ENCODE measurements at places on chromosomes 12 and 14. TPM values are rescaled to one million over a fixed set of nuclear protein-coding genes. Genes with fewer than 3 reads are reported as not detected.

GRCh38 chr14:103280278-103280928, 53.6 kb upstream of the EIF5 start:
- H3K27ac ChIP-seq = no peak overlapping the region
- DNase-seq = no peak
- no peaks in the 10 kb centered on the region for H3K36me3 ChIP-seq

DNA sequence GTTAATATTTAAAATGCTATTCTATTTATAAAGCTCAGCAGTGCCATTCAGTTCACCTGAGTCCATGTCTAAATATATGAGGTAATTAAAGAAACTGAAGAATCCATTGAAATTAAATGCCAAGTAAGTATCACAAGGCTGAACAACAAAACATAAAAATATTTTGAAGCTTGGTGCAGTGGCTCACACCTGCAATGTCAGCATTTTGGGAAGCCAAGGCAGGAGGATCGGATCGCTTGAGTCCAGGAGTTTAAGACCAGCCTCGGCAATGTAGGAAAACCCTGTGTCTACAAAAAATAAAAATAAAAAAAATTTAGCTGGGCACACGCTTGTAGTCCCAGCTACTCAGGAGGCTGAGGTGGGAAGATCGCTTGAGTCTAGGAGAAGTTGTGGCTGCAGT, 101.8 kb downstream of the OSBPL8 start:
- no peak overlapping the region for H3K4me3 ChIP-seq
- DNase-seq = no peak
- H3K27me3 ChIP-seq = no peaks in the 10 kb centered on the region
- no peaks in the 10 kb centered on the region for H3K4me1 ChIP-seq
- H3K27ac ChIP-seq = no peak overlapping the region

DNA sequence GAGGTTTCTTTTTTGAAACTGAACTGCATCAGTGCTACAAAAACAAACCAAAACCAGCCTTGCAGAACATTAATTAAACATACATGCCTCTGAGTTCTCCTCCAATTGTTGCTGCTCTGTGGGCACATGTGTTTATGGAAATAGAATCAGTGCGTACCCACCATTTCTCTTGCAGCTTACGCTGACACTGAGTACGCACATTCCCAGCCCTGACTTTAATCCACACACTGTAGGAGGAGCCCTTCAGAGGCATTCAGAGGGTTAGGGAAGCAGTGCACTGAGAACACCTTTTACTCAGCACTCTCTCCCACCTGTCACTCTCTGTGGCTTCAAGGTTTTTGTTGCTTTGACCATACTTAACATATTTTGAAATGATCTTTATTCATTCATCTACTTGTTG, 250.5 kb upstream of the PWP1 start:
- H3K4me1 ChIP-seq = no peaks in the 10 kb centered on the region
- H3K27ac ChIP-seq = no peak overlapping the region
- no peak overlapping the region for H3K4me3 ChIP-seq

DNA sequence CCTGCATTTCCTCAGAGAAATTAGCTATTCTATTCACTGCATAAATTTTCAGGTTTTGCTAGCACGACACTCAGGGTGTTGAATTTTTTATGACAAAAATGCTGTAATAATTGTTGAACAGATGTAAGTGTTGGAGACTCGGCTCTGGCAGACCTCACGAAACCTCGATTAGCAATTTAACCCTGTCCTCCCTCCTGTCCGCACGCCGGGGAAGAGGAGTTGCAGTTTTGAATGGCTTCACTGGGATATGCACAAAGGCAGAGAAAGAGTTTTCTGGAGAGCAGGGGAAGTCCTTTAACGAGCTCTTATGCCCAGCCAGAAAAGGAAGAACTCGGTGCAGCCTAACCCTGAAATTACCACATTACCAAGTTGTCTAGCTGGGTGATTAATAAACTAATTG, 661.1 kb downstream of the VRK1 start:
- H3K27me3 ChIP-seq = peaks cover 39% of the 10 kb centered on the region
- no peak overlapping the region for H3K4me3 ChIP-seq
- peaks cover 3% of the 10 kb centered on the region for H3K4me1 ChIP-seq

- H3K4me3 ChIP-seq = no peak overlapping the region
- H3K27ac ChIP-seq = no peak overlapping the region
- H3K36me3 ChIP-seq = no peaks in the 10 kb centered on the region
These were observed 272.4 kb upstream of the FOXG1 start for GRCh38 chr14:28494196-28494595.

- peak overlapping the region; percentile 50 for H3K4me3 ChIP-seq
- DNase-seq = peak; percentile 81
- no peaks in the 10 kb centered on the region for H3K36me3 ChIP-seq
- peaks cover 18% of the 10 kb centered on the region for H3K4me1 ChIP-seq
- H3K27ac ChIP-seq = peak overlapping the region; percentile 67
- no peaks in the 10 kb centered on the region for H3K27me3 ChIP-seq
These were observed 34.0 kb downstream of the FIGNL2 start for GRCh38 chr12:51814311-51815088.

DNA sequence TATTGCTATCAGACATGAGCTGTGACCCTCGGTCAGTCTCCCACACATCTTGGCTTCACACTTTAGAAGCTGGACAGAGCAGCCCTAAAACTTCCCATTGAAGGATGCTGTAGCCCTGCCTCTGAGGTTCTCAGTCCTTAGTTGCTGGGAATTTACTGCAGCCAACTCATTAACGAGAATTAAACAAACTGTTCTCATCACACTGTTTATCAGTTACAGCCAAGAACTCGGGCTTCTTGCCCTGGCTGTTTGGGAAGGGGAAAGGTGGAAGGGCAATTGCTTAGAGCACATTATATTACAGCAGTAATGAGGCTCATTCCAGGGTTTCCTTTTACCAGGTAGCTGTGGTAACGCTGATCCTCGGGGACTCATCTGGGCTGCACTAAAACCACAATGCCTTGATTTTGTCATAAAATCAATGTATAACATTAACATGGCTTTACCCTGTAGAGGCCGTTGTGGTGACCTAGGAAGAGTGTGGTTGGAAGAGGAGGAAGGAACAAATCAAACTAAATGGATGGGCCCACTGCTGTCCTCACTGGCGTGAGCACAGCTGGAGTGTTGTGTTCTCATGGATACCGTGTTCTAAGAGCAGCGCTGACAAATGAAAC, 87.1 kb downstream of the GPR135 start:
- H3K4me3 ChIP-seq = no peak overlapping the region
- H3K36me3 ChIP-seq = no peaks in the 10 kb centered on the region
- no peaks in the 10 kb centered on the region for H3K27me3 ChIP-seq
- H3K27ac ChIP-seq = no peak overlapping the region

DNA sequence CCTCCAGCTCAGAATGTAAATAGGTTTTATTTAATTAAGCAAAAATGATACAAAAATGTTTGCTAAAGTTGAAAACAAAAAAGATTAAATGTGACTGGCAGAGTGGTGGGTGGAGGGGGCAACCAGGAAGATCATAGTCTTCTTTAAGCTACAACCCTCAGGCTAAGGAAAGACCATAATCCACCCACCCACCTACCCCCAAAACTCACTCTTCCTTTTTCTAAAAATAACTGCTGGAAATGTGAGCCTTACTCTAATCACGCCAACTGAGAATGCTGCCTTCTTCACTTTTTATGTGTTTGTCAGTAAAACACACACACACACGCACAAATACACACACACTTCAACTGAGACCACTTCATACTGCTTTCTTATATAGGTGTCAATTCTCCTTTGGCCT, 230.0 kb upstream of the EGLN3 start:
- H3K36me3 ChIP-seq = no peaks in the 10 kb centered on the region
- no peaks in the 10 kb centered on the region for H3K4me1 ChIP-seq
- no peak overlapping the region for H3K4me3 ChIP-seq
- H3K27ac ChIP-seq = no peak overlapping the region

DNA sequence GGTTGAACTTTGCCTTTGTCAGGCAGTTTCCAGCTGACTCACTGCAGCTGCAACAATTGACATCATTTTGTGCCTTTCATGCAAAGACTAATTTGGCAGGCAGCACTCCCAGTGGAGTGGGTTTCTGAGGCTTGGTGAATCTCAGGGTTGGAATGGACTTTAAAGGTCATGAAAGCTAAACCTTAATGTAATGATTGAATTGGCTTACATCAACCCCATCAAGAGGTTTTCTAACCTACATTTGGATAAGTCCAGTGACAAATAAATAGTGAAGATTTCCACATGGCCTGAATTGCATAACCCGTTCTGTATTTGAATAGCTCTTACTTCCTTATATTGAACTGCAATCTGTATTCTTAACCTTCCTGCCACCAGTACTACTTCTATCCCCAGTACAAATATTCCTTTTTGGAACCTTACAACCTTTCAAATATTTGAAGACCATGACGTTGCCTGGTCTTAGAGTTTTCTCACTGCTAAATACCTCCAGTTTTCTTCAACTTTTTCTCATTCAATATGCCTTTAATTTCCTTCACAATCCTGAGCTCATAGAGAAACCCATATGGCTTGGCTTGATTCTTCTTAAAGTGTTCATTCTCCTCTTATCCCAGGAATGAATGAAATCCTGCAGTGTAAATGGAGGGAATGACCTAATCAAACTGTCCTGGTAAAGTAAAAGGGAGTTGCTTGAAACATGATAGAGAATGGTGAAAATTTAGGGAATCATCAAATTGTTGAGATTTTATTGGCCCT, 168.1 kb upstream of the NOVA1 start:
- peak; percentile 27 for DNase-seq
- no peaks in the 10 kb centered on the region for H3K4me1 ChIP-seq
- H3K36me3 ChIP-seq = no peaks in the 10 kb centered on the region
- no peak overlapping the region for H3K27ac ChIP-seq

GRCh38 chr14:86799244-86799647, 1193.7 kb downstream of the GALC start:
- DNase-seq = no peak
- H3K27me3 ChIP-seq = no peaks in the 10 kb centered on the region
- H3K27ac ChIP-seq = no peak overlapping the region
- no peaks in the 10 kb centered on the region for H3K4me1 ChIP-seq

DNA sequence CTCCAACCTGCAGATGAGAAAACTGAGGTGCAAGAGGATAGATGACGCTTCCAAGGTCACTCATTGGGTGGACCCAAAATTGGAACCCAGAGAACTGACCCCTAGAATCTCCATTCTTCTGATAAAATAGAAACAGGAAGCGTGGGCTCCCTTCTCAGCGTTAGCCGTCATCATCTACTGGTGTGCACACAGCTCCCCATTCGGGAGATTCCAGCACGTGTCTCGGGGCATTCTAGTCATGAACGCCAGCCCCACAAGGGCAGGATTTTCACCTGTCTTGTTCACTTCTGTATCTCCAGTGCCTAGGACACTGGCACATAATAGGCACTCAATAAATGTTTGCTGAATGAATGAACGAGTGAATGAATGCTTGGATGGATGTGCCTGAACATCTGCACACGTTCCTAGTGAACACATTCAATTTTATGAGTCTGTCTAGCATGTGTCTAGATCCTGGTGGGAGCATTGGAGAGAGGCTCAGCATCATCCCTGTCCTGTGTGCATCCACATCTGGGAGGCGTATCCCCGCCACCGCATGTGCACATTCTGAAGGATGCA, 30.5 kb downstream of the RASAL1 start:
- no peaks in the 10 kb centered on the region for H3K4me1 ChIP-seq
- no peaks in the 10 kb centered on the region for H3K36me3 ChIP-seq
- no peak for DNase-seq

- no peaks in the 10 kb centered on the region for H3K4me1 ChIP-seq
- no peaks in the 10 kb centered on the region for H3K27me3 ChIP-seq
- no peak overlapping the region for H3K4me3 ChIP-seq
- no peaks in the 10 kb centered on the region for H3K36me3 ChIP-seq
- DNase-seq = no peak
These were observed 141.0 kb upstream of the LMNTD1 start for GRCh38 chr12:25694072-25694471.

- no peak for DNase-seq
- H3K4me3 ChIP-seq = no peak overlapping the region
- no peaks in the 10 kb centered on the region for H3K27me3 ChIP-seq
These were observed 13.5 kb upstream of the PDZRN4 start for GRCh38 chr12:41174602-41175001.

GRCh38 chr12:46087916-46088439, 97.6 kb upstream of the SCAF11 start:
- H3K27ac ChIP-seq = no peak overlapping the region
- H3K4me1 ChIP-seq = no peaks in the 10 kb centered on the region
- H3K4me3 ChIP-seq = no peak overlapping the region
- no peak for DNase-seq
- no peaks in the 10 kb centered on the region for H3K27me3 ChIP-seq

DNA sequence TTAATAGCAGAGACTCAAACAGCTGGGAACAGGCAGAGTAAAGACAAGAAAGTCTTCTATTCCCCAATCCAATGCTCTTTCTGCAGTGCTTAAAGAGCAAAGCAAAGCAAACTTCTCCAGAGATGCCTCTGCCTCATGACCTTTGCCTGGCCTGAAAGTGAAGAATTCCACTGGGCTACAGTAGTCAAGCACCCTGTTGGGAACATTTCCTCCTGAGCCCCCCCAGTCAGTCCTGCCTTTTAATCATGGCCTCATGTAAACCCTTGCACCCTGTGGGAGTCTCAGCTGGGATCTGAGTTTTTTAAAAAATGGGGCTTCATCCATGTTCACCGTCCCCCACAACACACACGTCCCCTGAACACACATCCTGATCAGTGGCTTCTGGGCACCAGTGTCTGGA, 62.7 kb upstream of the TSPAN11 start:
- no peaks in the 10 kb centered on the region for H3K4me1 ChIP-seq
- no peak for DNase-seq
- H3K36me3 ChIP-seq = no peaks in the 10 kb centered on the region
- no peak overlapping the region for H3K27ac ChIP-seq
- H3K4me3 ChIP-seq = no peak overlapping the region

Gene KRT74
- not detected for polyA plus RNA-seq

Gene SERPINA9
- polyA plus RNA-seq = not detected

Gene CAPS2
- polyA plus RNA-seq = 9.6 TPM

Gene CABP1
- polyA plus RNA-seq = 2.0 TPM

Gene APPL2
- polyA plus RNA-seq = 75.0 TPM

Gene SLC10A1
- polyA plus RNA-seq = 0.14 TPM

Gene PTGDR
- polyA plus RNA-seq = 0.63 TPM

Gene SLC25A47
- not detected for polyA plus RNA-seq

Gene LYZ
- polyA plus RNA-seq = 52.3 TPM

Gene HSPB8
- 19.0 TPM for polyA plus RNA-seq

Gene FBLN5
- 108 TPM for polyA plus RNA-seq
